ENCODE measurements at places on chromosomes 1 and 21.

DNA sequence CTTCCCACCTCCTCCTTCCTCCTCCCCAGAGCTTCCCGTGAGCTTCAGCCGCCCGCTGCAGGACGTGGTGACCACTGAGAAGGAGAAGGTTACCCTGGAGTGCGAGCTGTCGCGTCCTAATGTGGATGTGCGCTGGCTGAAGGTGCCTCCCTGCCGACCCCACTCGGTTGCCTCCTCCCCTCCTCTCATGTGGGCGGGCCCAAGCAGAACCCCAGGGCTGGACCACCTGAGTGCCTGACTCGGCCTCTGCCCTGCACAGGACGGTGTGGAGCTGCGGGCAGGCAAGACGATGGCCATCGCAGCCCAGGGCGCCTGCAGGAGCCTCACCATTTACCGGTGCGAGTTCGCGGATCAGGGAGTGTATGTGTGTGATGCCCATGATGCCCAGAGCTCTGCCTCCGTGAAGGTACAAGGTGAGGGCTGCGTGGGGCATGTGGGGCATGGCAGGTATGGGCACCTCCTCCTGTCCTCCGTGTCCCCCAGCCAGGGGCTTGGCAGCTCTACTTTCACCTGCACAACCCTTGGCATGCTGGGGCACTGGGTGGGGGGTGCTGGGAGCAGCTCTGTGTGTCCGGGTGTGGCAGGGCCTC, 69.2 kb downstream of the OBSCN start:
- no peak for DNase-seq

DNA sequence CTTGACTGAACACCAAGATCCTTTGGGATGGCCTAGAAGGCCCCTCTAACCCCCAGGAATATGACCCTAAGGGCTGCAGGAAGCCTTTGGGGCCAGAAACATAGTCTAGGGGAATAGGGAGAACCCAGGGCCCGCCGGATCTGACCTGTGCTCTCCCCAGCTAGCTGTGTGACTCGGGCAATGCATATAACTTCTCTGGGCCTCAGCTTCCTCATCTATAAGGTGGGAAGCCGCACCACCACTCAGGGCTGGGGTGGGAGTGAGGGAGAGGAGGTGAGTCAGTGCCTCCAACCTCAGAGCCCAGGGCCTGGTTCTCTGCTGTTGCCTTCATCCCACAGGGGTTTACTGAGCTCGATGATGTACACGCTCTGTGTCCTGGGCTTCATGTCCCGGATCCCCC, 434.4 kb downstream of the PTPRU start:
- no peak for DNase-seq

DNA sequence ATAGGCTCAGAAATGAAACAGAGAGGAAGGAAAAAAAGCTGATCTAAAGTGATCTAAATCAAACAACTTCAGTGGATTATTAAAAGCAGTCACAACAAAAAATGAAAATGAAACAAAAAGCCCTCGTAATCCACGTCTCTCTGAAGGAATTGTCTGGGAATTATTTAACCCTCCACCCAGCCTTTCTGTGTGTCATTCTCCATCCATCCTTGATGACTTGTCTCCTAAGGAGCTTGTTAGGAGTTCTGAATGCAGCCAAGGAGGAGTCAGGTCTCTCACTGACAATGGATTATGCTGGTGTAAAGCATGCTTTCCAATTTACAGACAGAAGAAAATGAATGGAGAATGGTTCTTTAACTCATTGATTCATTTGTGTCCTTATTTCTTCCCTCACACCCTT, 359.3 kb upstream of the RUNX1 start:
- DNase-seq: no peak

DNA sequence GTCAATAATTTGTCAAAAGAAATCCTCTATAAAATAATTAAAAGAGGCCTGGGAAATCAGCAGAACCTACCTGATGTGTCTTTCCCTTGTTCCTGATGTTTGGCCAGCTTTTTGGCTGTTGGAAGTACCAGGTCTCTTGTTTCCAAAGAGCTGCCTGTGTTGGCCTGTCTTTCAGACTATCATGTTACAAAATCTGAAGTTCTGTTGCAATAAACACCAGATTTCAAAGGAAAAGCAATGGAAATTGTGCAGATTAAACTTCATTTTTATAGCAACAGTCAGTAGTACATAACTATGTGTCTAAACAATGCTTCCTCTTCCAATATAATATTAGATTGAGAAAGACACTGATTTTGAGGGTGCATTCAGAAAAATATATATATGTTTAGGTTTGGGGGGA, 647.2 kb upstream of the CXADR start:
- DNase-seq: no peak

GRCh38 chr1:17274186-17275170, 25.6 kb downstream of the PADI3 start:
- DNase-seq: peak; percentile 6

All from stimulated activated CD4-positive, alpha-beta T cell treated with anti-CD3 and anti-CD28 coated beads, TNF-alpha, amount 100 ng/mL, for 1 hour (primary cell).